ENCODE measurements at places on chromosomes 2 and 18.

DNA sequence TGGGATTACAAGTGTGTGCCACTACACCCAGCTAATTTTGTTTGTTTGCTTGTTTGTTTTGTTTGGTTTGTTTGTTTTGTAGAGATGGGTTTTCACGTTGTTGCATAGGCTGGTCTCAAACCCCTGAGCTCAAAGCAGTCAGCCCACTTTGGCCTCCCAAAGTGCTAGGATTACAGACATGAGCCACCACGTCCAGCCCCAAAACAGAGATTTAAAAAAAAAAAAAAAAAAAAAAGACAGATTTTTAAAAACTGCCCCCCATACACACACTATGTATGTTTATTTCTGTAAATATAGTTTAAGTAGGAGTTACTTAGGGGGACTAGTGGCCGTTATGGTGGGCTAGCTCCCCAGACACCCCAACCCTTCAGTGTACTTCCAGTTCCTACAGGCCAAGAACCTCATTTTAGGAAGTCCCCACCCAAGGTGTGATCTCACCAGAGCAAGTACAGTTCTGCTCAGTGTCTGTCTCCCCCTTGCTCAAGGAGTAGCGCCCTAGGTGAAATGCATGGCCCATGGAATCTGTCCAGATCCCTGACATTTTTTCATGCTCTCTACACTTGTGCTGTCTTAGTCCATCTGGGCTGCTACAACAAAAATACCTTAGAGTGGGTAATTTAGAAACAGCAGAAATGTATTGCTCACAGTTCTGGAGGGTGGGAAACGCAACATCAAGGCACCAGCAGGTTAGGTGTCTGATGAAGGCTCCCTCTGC, 1.6 kb upstream of the TMBIM1 start:
- no peak for DNase-seq

- no peak for DNase-seq
Observed at GRCh38 chr2:217875138-217875537, 127.7 kb downstream of the TNS1 start.

GRCh38 chr2:203461746-203462145, 73.4 kb downstream of the RAPH1 start:
- no peak for DNase-seq

GRCh38 chr2:186033541-186033940, 294.9 kb downstream of the FSIP2 start:
- DNase-seq = no peak

- DNase-seq = no peak
Observed at GRCh38 chr2:100831158-100831750, 11.3 kb downstream of the NPAS2 start.

GRCh38 chr2:64858541-64859311, 130.5 kb upstream of the SLC1A4 start:
- DNase-seq = no peak

DNA sequence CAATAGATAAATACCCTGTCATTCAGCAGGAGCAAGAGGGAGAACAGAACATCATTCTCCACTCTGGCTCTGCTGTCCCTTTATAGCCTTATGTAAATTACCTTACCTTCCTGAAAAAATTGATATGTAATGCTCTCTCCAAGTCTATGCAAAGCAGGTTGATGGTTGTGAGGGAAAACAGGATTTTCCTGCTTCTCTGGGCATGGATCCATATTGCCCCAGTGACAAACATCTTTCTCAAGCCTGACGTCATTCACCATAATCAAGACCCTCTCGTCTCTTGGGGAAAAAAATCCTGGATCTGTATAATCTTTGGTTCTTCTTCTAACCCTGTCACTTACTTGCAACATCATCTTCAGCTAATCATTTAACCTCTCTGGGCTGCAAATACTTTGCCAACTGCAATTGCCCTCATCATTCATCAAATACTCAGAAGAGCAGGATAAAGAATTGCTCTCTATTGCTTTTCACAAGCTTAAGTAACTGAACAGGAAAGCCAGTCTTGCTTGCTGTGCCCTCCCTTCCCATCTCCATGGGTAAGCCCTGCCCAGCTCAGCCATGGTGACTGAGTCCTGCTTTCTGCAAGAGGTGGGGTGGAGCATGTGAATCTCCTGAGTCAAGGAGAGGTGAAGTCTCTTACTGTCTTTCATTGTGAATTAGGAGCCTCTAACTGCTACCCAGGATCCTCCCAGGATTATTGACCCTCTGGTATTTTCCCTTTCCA, 123.7 kb upstream of the KLF7 start:
- no peak for DNase-seq

- DNase-seq = no peak
Observed at GRCh38 chr2:86512892-86513291, 50.4 kb downstream of the CHMP3 start.

GRCh38 chr2:179842498-179843153, 18.8 kb downstream of the ZNF385B start:
- no peak for DNase-seq

DNA sequence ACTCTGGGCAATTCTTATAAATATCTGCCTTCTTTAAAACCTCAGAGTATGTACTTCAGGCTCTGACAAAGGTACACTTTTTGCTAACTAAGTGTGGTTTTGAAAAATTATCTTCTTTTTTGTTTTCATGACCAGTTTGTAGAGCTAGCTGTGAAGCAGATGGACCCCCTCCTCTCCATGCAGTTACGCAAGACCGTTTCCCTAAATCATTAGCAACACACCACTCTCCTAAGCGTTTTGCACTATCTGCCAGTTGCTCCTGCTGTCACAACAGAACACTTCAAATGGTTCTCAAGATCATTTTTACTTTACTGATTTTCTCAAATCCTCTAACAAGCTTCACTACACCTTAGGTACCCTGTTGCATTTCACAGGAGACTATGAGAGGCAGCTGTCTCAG, 53.3 kb downstream of the GULP1 start:
- DNase-seq = no peak

- no peak for DNase-seq
Observed at GRCh38 chr2:240929364-240930095, 23.4 kb downstream of the CROCC2 start.

- DNase-seq = no peak
Observed at GRCh38 chr2:11177871-11178690, 22.8 kb downstream of the SLC66A3 start.

DNA sequence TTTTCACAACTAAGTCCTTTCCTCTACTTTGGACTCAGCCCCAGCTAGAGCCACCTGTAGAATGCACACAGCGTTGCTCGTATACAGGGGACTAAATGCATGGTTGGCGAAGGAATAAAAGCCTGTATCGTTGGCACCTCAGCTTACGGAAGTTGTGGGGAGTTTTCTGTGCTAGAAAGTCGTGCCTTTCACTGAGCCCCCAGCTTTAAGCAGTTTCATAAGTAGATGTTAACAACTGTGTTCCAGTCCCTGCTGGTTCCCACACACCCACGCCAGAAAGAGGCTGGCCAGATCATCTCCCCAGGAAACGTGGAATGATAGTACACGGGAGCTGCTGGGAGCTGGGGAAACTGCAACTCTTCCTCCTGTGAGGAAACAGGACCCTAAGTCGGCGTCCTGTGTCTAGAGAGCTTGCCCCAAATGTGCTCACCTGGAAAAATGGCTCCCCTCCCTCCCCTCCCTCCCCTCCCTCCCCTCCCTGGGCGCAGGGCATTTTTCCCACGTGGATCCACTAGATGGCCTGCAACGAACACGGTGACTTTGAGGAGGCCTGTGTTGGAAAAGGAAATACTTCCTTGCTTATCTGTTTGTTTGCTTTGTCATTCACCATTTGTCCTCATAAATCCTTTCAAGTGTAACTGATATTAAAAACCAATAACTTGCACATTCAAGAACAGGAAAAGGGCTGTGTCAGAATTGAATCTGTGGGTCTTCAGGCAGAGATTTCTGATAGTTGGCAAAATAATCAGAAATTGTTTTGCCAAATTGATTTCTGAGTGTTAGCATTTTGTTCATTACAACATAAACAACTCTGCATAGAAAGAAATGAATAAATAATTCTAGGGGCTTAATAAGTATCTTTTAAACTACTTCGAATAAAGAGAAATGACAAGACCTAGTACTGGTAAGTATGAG, 43.9 kb upstream of the RFX8 start:
- no peak for DNase-seq

GRCh38 chr2:182318466-182319220, 108.2 kb downstream of the PDE1A start:
- DNase-seq = no peak

GRCh38 chr2:31704561-31705212, 123.9 kb upstream of the SRD5A2 start:
- DNase-seq = no peak

DNA sequence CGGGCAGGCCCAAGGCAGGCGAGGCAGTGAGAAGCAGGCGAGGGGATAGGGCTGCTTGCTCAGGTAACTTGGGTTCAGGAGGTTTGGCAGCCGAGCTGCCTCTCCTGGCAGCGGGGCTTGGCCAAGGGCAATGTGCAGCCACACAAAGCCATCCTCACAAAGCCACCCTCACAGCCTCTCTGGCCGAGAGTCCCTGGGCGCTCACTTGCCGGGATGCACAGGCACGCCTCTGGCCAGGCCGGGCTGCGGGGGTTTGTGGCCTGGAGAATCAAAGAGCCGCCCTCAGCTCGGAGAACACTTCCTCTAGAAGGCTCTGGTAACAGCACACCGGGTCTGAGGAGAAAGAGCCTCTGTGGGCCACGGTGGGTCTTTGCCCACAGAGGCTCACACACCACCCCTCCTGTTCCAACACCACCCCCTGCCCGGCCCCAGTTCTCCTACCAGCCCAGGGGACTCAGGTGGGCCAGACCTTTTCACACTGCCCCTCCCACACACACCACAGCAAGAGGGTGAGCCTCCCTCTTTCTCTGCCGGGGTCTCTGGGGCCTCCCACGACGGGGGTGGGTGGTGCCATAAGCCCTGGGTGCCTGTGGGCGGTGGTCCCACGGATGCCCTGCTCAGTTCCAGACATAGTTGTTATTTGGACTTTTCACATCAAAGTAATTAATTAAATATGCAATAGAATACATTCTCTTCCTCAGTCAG, 186.9 kb downstream of the ZFP36L2 start:
- peak; percentile 46 for DNase-seq

- no peak for DNase-seq
Observed at GRCh38 chr2:177574356-177574755, 181.8 kb downstream of the AGPS start.

All from hematopoietic multipotent progenitor cell (in vitro differentiated cells).